ENCODE measurements at places on chromosomes 6 and 20.

DNA sequence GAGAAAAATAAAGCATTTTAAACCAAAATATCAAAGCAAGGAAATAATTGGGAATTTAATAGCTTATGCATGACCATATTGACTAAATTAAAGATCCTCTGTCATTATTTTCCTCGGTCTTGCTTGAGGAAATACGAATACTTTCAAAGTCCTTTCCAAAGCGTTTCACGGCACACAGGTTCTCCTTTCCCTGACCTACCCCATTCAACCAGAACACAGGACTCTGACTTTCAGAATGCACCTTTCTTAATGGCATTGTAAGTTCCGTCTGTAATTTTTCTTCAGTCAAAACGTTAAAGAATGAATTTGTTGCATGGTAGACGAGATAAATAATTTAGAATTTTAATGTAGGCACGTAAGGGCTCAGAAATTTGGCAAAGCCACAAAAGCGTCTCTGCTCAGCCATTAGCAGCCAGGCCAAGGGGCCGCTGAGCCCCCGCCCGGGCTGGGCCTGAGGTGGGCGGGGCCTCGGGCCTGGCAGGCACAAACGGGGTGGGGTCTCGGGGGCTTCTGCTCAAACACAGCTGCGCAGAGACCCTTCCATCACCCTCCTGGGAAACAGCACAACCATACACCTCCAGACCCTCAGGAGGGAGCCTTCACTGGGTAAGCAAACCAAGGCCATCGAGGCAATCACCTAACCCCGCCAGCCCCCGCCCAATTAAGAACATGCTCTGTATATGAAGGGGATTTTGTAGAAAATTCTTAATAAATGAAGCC is 3.4 kb downstream of the NEDD9 start:
- DNase-seq, result peak; percentile 84

DNA sequence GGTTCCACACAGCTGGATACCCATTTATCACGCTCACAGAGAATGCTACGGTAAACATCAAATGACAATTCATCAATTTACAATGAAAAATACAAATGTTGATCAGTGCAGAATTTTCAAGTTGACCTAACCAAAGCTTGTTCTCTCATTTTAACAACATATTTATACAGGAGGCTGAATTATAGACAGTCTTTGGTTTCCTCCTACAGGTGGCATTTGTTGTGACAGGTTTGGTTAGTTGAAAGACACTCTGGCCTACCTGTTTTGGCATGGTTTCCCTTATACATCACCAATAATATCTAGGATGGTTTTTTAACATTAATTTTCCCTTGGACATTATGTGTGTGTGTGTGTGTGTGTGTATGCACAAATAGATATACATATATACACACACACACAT is 642.5 kb upstream of the MMS22L start:
- no peak for DNase-seq

DNA sequence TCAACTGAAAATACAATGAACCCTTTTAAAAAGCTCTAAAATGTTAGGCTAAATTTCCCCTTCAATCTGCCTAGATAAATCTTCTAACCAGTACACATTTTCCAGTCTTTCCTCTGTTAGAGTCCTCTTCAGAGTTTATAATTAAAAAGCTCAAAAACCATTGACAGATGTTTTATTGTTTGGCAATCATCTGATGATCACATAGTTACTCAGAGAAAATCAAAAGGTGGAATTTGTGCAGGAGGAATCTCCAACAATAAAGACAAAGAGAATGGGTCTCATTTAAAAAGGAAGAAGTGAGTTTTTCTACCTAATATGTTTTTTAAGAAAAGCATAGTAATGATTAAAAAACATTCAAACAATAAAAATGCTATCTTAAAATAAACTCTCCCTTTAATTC is 3.1 kb downstream of the TRAPPC3L start:
- no peak for DNase-seq

- DNase-seq, result no peak
Measured at GRCh38 chr6:6461138-6461537, 127.4 kb upstream of the LY86 start.

DNA sequence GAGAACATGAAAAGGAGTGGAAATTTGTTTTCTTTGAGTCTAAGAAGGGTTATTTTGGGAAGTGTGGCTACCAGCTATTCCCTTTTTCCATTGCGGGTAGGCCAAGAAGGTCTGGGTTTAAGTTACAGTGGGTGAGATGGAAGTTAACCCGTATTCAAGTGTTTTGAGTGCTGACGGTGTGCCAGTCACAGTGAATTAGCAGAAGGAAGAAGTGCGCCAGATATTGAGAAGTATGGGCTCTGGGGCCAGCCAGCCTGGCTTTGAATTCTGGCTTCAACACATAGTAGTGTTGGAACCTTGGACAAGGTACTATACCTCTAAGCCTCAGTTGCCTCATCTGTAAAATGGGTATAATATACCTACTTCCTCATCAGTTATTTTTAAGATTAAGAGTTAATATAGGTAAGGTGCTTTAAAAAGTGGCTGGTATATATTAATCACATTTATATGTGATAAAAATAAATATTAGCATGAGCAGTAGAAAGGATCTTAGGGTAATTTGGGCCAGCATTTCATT is 16.3 kb downstream of the ZNF76 start:
- no peak for DNase-seq

DNA sequence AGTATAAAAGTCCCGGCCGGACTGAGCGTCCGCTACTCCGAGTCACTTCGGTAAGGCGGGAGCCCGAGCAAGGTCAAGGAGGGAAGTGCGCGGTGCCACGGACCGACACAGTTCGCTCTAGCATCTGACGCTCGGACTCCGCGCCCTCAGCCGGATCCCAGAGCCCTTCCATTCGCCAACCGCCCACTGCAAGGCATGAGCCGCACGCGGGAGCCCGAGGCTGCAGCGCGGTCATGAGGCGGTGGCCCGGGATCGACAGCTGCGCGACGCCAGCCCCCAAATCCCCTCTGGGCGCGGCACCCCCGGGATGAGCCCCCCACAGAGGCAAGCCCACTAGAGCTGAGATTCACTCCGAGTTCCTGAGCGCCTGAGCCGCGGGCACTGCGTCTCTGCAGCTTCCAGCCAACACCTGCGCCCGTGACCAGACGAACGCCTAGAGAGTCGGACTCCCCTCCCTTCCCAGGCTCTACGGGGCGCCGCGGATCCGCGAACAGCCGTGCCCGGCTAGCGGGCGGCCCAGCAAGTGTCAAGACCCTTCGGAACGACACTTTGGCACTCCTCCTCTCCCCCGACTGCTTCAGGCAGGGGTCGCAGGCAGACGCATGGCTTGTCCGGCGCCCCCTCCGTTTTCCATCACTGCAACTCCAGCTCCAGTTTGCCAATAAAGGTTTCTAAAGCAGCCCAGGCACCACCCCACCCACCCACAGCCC is 725 bp upstream of the ISM1 start:
- peak; percentile 79 for DNase-seq

DNA sequence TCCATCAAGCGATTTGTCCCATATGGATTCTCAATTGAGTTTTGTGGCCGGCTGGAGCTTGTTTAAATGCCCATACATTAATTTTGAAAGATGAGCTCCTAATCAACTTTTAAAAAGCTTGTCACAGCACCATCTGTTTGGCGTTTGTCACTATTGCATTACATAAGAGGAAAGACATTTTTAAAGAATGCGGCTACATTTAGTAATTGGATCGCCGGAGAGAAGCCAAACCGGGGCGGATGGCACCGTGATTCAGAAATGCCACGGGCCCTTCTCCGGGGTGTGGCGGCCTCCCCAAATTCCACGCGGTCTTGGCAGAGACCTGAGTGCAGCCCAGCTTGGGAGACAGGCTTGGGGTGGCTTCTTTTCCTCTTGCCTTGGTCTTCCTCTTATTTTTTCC is 67.7 kb upstream of the ZNFX1 start:
- DNase-seq, result no peak

GRCh38 chr6:11236076-11236750 is 3.7 kb upstream of the NEDD9 start:
- DNase-seq, result no peak

GRCh38 chr20:58453391-58453790 is 61.8 kb downstream of the APCDD1L start:
- no peak for DNase-seq

All from ELF-1 (cell line).